Endodermal cell (in vitro differentiated cells): ENCODE measurements at places on chromosomes 1 and 21.

- no peak for DNase-seq
- no peaks in the 10 kb centered on the region for H3K27me3 ChIP-seq
- no peaks in the 10 kb centered on the region for H3K4me1 ChIP-seq
- H3K4me3 ChIP-seq: no peak overlapping the region
These were observed 13.0 kb upstream of the MORC3 start for GRCh38 chr21:36306872-36307534.

GRCh38 chr1:157968946-157969345 lies 24.5 kb upstream of the KIRREL1 start:
- peak overlapping the region; percentile 54 for H3K27ac ChIP-seq
- H3K27me3 ChIP-seq: no peaks in the 10 kb centered on the region

- H3K4me3 ChIP-seq: no peak overlapping the region
- no peaks in the 10 kb centered on the region for H3K4me1 ChIP-seq
- H3K27ac ChIP-seq: no peak overlapping the region
- DNase-seq: no peak
- H3K27me3 ChIP-seq: peaks cover 1% of the 10 kb centered on the region
These were observed 105.1 kb upstream of the TLR5 start for GRCh38 chr1:223248001-223248769.

- peaks cover 2% of the 10 kb centered on the region for H3K4me1 ChIP-seq
- H3K36me3 ChIP-seq: no peaks in the 10 kb centered on the region
- H3K27ac ChIP-seq: no peak overlapping the region
- H3K27me3 ChIP-seq: peaks cover 46% of the 10 kb centered on the region
These were observed 5.1 kb upstream of the GNG12 start for GRCh38 chr1:67838180-67838910.
